Omental fat pad (tissue), 4 donors: ENCODE measurements at places on chromosomes 2 and 18.

- DNase-seq, result no peak
Observed at GRCh38 chr2:100800915-100801314, 19.0 kb upstream of the NPAS2 start.

GRCh38 chr2:135916207-135916606, 40.0 kb upstream of the MCM6 start:
- no peak for DNase-seq

- DNase-seq, result no peak
Observed at GRCh38 chr2:120587279-120587996, 148.2 kb upstream of the GLI2 start.

DNA sequence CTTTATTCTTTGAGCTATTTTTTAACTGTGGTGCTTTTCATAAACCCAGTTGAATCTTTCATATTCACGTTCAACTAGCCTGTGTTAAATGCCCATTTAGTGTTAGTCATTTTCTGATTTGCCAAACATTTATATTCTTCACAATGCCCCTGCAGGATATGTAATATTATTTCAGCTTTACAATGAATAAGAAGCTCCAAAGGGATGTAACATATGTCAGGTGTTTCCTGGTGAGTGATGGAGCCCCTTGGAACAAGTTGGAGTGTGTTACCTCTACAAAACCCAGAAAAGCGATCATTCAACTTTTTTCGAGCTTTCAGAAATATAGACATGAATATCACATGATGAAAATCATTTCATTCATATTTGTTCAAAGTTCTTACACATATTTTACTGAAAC, 471.0 kb upstream of the CDH2 start:
- DNase-seq, result no peak

- DNase-seq, result no peak
Observed at GRCh38 chr2:128451084-128452023, 132.7 kb upstream of the HS6ST1 start.

DNA sequence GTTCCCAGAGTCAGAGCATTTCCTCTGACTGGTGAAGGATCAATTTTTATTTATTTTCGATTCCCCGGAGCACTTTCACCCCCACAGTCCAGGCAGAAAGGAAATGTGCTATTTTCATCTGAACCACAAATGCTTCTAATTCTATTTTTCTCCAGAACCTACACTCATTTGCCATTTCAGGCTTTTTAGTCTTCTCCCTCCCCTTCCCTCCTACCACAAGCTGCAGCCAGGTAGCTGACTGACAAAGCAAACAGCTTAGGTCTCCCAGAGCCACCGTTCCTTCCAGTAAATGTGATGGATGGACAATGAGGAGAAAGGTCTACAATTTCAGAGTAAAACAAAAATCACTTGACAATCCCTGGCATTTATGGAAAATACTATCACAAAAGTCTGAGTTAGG, 76.9 kb downstream of the KLF7 start:
- DNase-seq, result no peak
